ENCODE measurements at places on chromosomes 2 and 18. TPM values are rescaled to one million over a fixed set of nuclear protein-coding genes. Genes with fewer than 3 reads are reported as not detected.

GAL3ST2 gene
- total RNA-seq: not detected

ARHGEF33 gene
- total RNA-seq: 1.7 TPM

MTCL1 gene
- total RNA-seq: 12.4 TPM

AQP12B gene
- total RNA-seq: 0.21 TPM

ZSCAN30 gene
- total RNA-seq: 24.4 TPM

DNER gene
- 0.64 TPM for total RNA-seq

Measured in motor neuron (in vitro differentiated cells).